ENCODE measurements at places on chromosomes 16 and 17. TPM values are rescaled to one million over a fixed set of nuclear protein-coding genes. Genes with fewer than 3 reads are reported as not detected.

Gene GJD3
- total RNA-seq: not detected

- no peak for DNase-seq
These were observed 48.4 kb upstream of the ACSF3 start for GRCh38 chr16:89045181-89045815.

DNA sequence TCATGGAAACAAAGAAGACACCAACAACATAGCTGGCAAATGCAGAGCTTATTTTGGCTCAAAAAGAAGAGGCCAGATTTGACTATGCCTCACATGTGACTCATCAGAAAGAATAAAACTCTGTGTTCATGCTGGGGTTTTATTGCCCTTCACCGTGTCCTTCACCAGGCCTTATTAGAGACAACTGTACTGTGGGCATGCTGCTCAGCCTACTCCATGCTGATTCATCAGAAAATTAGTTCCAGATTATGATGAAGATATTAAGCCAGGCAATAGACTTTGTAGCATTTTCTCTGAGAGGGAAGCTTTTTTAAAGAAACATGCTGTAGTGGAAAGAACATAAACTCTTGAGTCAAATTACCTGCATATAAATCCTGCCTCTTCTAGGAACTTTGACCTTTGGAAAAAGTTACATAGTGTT, 89.8 kb downstream of the CYB561 start:
- no peak for DNase-seq

DNA sequence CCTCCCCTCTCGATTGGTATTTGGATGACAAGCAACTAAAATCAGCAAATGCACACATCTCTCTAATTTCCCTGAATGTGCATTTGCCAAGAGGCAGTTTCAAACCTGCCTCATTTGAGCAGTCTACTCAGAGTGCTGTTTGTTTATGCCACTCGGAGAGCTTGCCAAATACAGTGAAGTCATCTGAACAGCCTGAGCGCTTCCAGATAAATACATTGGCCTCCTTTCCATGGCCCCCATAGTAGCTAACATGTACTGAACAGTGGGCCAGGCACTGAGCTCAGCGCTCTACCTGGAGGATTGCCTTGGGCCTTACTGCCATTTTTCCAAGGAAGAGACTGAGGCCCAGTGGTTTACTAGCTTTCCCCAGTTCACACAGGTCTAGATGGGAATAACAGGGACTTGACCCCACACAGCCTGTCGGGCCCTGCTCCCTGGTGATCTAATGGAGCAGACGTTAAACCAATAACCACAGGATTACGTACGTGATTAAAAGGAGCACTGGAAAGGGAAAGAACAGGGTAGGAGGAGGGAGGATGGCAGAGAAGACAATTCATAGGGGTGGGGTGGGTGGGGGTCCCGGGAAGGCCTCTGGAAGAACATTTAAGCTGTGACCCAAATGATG, 18.7 kb upstream of the ANKRD40CL start:
- DNase-seq: no peak

Gene NTN1
- 0.11 TPM for total RNA-seq

- DNase-seq: no peak
These were observed 498 bp upstream of the CLEC10A start for GRCh38 chr17:7080456-7081041.

GRCh38 chr16:19874851-19875546, 9.6 kb downstream of the GPRC5B start:
- no peak for DNase-seq

- no peak for DNase-seq
These were observed 34.6 kb downstream of the CLEC16A start for GRCh38 chr16:10978871-10979446.

GRCh38 chr16:74052016-74052415, 244.6 kb upstream of the PSMD7 start:
- DNase-seq: no peak

- DNase-seq: no peak
These were observed 765 bp upstream of the PRM2 start for GRCh38 chr16:11276896-11277593.

DNA sequence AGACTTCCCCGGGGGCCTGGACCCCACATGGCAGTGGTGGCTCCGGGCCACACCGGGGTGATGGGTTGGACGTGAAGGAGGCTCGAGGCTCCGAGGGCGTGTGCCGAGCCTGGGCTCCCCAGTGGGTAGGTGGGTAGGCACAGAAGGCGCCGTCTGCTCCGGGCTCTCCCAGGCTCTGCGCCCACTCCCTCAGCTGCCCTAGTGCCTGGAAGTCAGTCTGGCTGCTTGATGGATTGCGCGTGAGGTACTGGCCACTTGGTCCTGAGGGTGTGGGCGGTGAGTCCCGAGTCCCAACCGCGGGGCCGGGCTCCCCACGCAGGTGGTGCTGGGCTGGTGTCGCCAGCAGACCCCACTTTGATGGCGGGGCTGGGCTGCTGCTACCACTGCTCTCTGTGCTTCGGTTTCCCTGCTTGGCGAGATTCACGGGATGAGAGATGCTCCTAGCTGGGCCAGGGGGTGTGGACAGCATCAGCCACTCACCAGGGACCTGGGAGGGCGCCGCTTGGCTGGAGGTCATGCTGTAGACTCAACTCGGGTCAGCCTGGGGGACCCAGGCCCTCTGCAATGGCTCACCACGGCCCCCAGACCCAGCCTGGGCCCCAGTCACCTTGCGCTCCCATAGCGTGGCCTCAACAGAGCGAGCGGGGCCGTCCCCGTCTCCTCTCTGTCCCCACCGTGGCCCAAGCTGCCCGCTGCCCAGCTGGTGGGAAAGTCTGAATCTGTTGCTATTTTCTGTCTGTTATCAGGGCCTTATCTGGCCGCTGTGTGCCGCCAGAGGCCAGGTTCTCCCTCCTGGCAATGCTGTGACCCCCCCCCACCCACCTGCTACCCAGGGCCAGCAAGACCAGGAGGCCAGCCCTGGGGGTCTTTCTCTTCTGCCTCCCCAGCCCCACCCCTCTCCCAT, 26.1 kb downstream of the ZFPM1 start:
- DNase-seq: no peak

DNA sequence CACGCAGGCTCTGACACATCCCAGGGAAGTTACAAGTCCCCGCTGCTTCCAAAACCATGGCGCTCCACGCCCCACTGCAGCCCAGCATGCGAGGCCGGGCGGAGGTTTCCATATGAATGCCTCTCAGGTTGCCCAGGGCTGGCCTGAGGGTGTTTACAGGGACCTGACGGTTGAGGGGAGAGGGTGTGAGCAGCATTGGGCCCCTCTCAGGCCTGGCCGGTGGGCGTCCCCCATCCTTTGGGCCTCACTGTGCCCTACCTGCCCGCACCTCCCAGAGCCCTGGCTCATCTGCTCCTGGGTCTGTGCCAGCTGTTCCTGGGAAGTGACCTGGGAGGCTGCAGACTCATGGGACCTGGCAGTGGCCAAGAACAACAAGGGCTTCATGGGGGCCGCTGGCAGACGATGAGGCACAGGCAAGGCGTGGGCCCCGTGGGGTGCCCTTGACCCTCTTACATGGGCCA, 173.5 kb downstream of the C16orf95 start:
- DNase-seq: no peak

DNA sequence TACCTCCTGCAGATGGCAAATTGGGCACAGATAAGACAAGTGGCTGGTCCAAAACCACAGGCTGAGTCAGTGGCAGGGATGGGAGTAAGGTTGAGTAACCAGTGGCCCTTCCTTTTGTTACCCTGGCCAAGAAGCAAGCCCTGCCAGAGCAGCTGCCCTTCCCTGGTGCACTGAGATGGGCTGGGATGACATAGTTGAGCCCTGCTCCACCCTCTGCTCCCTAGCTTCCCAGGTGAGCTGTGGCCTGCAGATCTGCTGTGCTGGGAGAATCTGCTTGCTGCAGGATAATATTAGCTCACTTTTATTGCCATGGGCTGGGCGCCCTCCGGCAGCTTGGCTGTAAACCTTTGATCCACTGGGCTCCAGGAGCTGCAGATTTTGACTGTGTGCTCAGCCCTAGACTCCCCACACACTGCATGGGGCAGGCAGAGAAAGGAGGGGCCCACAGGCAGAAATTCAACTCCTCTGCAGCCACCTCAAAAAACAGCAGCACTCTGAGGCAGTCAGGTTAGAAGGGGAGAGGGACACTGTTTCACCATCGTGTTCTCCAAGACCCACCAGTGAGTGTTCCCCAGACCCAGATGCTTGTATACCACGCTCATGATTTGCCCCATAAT, 101.8 kb downstream of the CBLN1 start:
- DNase-seq: no peak

Gene AP2B1
- 102 TPM for total RNA-seq

DNA sequence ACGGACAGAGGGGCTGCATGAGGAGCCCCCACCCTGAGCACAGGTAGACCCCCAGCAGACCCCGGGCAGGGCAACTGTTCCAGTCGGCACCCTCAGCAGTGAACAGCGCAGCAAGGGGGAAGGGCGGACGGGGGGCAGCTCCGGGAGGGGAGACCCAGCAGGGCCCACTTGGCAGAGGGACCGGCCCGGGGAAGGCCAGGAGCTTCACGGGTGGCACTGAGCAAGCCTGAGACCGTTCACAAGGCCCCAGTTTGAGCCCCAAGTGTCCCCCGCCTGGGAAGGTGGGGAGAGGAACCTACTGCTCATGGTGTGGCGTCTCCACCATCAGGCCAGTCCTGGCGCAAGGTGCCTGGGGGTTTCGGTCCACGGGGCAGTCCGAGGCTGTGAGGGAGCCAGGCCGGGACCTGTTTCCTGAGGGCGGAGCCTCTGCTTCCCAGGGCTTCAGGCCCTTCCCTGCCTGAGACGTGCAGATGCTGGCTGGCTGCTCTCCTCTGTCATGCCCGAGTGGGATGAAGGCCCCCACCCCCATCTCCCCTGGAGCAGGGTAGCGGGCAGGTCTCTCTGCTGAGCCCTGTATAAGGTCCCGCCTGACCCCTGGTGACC, 54.4 kb upstream of the GNG13 start:
- no peak for DNase-seq

- DNase-seq: no peak
These were observed 100.0 kb downstream of the PARN start for GRCh38 chr16:14530046-14530445.

Data from naive thymus-derived CD4-positive, alpha-beta T cell (primary cell).